ENCODE measurements at places on chromosomes 13 and 19. TPM values are rescaled to one million over a fixed set of nuclear protein-coding genes. Genes with fewer than 3 reads are reported as not detected.

LRRC25 gene
- total RNA-seq, result not detected

PRR36 gene
- 21.8 TPM for total RNA-seq

WDR87 gene
- total RNA-seq, result not detected

ZNF221 gene
- 14.3 TPM for total RNA-seq

LAIR1 gene
- total RNA-seq, result not detected

ADAMTSL5 gene
- not detected for total RNA-seq

RRAS gene
- 2.3 TPM for total RNA-seq

CGB2 gene
- not detected for total RNA-seq

IL17D gene
- total RNA-seq, result 7.9 TPM

HOMER3 gene
- total RNA-seq, result 78.8 TPM

CNOT3 gene
- total RNA-seq, result 87.6 TPM

JSRP1 gene
- 0.40 TPM for total RNA-seq

CYP4F8 gene
- total RNA-seq, result not detected

CD22 gene
- not detected for total RNA-seq

TMEM145 gene
- 19.4 TPM for total RNA-seq

CFD gene
- total RNA-seq, result not detected

SIAH3 gene
- 0.42 TPM for total RNA-seq

EXOC3L2 gene
- 1.1 TPM for total RNA-seq

LGI4 gene
- total RNA-seq, result 15.9 TPM

FPR1 gene
- total RNA-seq, result not detected

TRPC4 gene
- total RNA-seq, result 2.5 TPM

ADAMTS10 gene
- 30.9 TPM for total RNA-seq

MISP gene
- 0.14 TPM for total RNA-seq

LGALS4 gene
- 0.86 TPM for total RNA-seq

ZNF530 gene
- total RNA-seq, result 8.7 TPM

HPN gene
- total RNA-seq, result 0.27 TPM

MYBPC2 gene
- total RNA-seq, result not detected

LDLR gene
- total RNA-seq, result 152 TPM

ADM5 gene
- 11.8 TPM for total RNA-seq

Data from neural crest cell (in vitro differentiated cells).